ENCODE measurements at places on chromosomes 11 and 22.

- no peak for DNase-seq
These were observed 1.8 kb downstream of the FUT4 start for GRCh38 chr11:94545264-94546161.

GRCh38 chr11:3167143-3168119 lies 2.3 kb upstream of the OSBPL5 start:
- DNase-seq, result no peak

DNA sequence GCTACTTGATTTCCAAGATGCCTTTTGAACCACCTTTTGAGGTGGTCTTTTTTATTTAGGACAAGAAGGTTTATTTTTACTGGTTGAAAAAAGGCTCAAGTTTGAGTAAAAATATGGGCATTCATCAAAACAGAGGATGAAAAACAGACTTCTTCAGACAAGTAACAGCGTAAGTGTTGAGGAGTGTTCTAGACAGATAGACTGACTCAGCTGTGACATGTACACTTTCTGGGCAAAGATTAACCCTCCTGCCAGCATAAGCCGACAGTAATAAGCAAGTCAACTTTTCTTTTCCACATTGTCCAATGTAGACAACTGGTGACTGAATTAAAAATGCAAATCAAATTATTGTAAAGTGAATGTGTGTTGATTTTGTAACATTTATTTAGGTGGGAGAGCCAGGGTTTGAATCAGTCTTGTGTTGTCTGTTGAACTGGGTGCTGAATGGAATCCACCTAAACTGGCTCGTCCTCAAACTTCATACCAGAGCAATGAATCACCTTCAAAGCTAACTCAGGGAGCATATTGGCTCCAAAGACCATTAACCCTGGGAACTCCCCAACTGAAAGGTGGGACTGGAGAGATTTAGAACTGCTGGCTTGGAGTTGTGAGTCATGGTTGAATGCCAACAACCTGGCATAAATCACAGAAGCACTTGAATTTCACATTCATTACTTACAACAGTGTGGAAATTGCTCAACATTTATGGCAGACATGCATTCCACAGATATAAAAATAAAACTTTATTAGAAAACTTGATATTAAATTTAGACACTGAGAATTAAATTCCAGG lies 377.0 kb downstream of the ETS1 start:
- DNase-seq, result no peak

DNA sequence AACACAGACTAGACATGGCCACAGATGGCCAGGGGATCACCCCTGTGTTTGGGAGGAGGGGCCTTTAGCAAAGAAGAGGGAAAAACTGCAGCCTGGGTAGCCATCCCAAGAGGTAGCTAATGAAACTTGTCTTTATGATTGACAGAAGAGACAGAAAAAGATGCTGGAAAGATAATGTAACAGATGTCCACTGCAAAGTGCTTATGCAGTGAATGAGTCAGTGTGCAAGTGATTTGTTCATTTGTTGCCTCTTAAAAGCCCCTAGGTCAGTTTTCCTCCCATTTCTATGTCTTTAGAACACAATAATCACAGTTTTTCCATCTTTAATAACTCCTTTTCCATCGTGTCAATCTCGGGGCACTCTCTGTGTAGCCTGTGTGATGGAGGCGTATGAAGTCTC lies 57.2 kb downstream of the INSC start:
- DNase-seq, result no peak

DNA sequence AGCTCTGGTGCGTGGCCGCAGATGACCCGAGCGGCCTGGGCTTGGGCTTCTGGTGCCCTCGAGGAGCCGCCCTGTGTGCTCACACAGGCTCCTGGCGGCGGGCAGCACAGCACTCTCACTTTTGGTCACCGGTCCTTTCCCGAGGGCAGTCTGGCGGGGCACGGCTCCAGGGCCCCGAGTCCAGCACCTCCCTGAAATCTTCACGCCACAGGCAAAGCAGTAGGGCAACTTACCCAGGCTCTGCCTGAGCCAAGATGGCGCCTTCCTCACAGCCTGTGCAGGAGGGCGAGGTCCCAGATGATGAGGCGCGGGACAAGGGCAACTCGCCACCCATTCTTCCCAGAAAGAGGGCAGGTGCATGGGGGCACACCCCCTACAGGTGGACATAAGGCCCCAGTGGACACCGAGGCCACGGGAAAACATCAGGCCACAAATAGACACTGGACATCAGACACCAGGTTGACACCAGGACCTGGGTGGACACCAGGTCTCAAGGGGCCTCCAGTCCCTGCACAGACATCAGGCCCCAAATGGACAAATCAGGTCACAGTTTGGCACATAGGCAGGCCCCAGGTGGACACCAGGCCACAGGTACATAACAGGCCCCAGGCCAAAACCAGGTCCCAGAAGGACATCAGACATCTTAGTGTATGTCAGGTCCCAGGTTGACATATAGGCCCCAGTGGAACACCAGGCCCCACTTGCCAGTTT lies 57.6 kb upstream of the SEPTIN5 start:
- no peak for DNase-seq

DNA sequence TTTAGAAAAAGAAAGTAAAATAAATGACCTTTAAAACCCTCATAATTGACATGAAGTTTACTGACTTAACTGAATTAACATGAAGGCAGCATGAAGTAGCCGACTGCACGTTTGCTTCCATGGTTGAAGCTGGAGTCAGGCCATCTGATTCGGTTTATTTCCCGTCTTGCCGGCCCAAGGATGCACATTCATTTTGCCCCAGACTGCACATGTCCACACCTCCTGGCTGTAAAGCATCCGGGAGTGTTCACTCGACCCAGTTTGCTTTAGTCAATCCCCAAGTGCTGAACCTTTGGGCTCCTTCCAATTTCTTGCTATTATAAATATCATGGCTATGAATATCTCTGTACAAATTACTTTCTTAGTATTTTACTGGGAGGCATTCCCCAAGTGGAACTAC lies 17.7 kb upstream of the TUB start:
- DNase-seq, result no peak

DNA sequence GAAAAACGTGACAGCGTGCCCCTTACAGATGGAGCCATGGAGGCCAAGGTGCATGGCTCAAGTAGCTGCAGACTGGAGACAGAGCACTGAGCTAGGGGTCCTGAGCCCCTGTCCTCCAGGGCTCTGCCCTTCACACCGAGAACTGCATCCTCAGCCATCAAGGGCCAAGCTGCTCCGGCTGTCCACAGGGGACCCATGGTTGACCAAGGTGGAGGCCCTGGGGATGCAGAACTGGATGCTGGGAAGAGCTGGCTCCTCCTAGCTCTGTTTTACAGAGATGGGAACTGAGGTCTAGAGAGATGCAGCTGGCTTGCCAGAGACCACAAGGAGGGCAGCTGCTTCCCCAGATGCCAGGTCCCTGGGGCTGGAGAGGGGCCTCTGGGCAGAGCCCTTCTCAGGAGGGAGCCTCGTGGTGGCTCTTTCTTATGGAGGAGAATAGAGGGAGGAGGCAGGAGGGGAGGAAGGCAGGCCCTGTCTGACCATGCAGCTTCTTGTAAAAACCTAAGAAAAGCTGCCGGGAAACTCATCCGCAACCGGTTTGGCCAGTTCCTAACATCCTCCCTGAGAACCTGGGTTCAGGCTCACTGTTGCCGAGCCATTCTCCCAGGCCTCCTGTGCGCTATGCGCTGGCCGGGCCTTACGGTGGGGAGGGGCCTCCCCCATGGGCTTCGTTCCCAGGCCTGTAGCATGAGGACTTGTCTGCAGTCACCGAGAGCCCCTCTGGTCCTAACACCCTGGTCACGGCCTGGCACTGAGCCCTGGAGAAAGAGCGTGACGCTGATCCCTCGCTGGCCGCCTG lies 80.6 kb downstream of the WNT7B start:
- DNase-seq, result no peak

GRCh38 chr22:26409719-26410335 lies 19.2 kb upstream of the ASPHD2 start:
- DNase-seq, result no peak

DNA sequence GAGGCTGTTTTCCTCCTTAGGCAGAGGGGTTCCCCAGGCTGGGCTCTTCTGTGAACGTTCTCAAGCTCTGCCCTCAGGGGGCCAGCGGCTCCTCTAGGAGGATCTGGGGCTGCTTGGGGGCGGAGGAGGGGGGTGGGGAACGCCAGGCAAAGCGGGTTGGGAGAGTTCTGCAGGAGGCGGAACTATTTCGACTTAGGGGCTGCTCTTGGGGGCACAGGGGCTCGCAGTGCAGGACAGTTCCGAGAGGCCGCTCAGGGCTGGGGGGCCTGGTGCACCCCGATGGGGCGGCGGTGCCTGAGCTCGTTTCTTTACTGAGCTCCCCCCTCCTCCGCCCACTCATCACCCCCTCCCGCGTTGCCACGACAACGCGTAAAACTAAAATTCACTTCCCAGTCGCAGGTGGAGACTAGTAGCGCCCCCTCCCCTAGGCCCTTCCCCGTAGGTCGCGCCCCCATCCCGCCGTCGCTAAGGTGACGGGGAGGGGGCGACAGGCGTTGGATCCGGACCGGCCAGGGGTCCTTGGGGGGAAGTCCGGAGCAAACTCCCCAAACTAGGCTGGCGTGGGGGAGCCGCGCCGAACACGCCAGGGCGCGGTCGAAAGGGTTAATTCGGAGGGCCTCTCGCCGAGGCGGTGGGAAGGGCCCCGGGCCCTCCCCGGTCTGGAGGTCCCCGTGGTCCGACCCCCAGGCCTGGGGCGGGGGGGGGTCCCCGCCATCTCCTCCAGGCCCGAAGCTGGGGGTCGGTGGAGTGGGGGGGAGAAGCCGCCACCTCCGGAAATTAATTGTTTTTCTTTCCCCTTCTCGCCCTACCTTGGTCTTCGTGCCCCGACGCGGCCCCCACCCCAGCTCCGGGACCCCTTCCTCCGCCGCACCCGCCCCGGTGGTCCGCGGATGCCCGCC lies 857 bp downstream of the SHANK3 start:
- DNase-seq, result no peak

- no peak for DNase-seq
These were observed 139.9 kb upstream of the NARS2 start for GRCh38 chr11:78714539-78714938.

GRCh38 chr11:92638678-92639077 lies 330.8 kb upstream of the MTNR1B start:
- no peak for DNase-seq

DNA sequence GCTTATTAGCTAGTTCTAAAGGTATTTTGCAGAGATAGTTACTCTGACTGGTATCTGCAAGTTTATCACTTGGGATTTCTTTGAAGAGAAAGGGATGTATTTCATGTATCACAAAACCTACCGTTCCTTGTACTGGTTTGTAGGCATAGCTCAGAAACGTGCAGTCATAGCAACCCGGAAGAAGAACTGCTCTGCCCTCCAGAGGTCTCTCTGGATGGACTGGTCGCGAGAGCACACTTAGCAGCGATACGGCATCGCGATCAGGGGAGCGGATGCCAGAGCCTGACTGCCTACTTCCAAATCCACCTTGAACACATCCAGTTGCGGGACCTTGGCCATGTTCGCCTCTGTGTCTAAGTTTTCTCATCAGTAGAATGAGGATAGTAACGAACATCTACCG lies 143.3 kb downstream of the WNT7B start:
- DNase-seq, result no peak

DNA sequence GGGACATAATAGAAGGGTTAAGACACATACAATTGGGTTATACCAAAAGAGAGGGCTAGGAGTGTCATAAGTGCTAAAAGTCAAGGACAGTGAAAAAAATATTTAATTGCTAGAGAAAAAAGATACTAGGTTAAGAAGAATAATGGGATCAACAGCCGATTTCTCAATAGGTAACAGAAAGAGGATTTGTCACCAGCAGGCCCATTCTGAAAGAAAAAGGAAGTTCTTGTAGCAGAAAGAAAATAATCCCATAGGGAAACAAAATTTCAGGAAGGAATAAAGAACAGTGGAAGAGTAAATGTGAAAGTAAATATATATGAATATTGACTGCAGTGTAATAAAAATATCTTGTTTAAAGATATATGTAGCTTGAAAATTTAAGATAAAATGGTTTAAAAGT lies 43.3 kb upstream of the ADORA2A start:
- no peak for DNase-seq

DNA sequence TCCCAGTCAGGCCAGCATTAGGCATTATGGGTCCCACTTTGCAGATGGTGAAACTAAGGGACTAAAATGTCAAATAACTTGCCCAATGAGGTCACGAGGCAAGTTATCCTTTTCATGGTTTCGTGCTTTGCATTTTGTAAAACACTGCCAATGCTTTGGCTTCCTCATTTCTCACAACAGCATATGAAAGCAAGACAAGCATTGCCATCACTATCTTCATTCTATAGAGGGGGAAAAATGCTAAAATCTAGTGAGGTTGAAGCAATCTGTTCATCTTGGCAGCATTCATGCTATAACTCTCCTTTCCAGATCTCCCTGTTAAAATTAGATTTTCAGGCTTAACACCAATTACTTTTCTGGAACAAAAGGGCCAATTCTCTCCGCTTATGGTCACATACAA lies 14.8 kb downstream of the FAM181B start:
- DNase-seq, result no peak

GRCh38 chr11:119369132-119369925 lies 12.2 kb downstream of the USP2 start:
- no peak for DNase-seq

GRCh38 chr11:27795955-27796861 lies 96.0 kb upstream of the BDNF start:
- DNase-seq, result no peak

- no peak for DNase-seq
These were observed at the start of gene SULT4A1 for GRCh38 chr22:43862074-43862881. SULT4A1 (minus strand) TSS chr22:43862513; CDS start chr22:43862382, 131 bp downstream.

DNA sequence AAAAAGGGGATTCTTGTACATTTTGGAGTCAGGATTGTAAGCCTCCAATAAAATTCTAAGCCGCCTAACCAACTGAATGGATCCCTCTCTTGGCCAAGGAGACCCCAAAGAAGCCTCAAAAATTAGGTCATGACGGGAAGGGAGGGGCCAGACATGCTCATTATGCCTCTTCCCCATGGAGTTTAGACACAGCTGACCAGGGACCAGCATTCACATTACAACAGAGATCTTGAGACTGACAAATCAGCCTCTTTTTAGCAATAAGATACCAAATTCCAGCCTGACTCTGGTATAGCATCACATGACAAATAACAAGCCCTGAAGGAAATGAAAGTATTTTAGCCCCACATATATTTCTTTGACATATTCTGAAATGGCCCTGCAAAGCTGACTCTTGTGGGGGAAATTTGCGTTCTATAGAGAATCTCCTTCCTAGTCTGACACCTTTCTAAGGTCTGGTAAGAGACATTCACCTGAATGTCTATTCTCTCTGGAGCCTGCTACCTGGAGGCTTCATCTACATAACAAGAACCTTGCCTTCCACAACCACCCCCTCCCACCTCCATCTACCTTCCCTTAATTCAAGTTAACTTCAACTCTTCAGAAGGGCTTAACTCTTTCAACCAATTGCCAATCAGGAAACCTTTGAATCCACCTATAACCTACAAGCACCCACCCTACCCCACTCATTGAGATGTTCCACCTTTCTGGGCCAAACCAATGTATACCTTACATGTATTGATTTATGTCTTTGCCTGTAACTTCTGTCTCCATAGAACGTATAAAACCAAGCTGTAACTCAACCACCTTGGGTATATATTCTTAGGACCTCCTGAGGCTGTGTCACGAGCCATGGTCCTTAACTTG lies 10.3 kb downstream of the GAL start:
- DNase-seq, result no peak

- no peak for DNase-seq
These were observed 56.5 kb downstream of the BLID start for GRCh38 chr11:122059565-122059964.

- no peak for DNase-seq
These were observed 43.0 kb upstream of the KLHL35 start for GRCh38 chr11:75475767-75476650.

GRCh38 chr11:113519989-113520613 lies 44.9 kb upstream of the DRD2 start:
- no peak for DNase-seq
